ENCODE measurements at places on chromosomes 3 and 15.

- DNase-seq: no peak
- H3K4me3 ChIP-seq: no peak overlapping the region
- no peak overlapping the region for H3K27ac ChIP-seq
- no peaks in the 10 kb centered on the region for H3K4me1 ChIP-seq
- peaks cover 4% of the 10 kb centered on the region for H3K27me3 ChIP-seq
- no peaks in the 10 kb centered on the region for H3K36me3 ChIP-seq
Measured at GRCh38 chr15:96958721-96959120, 628.2 kb downstream of the NR2F2 start.

DNA sequence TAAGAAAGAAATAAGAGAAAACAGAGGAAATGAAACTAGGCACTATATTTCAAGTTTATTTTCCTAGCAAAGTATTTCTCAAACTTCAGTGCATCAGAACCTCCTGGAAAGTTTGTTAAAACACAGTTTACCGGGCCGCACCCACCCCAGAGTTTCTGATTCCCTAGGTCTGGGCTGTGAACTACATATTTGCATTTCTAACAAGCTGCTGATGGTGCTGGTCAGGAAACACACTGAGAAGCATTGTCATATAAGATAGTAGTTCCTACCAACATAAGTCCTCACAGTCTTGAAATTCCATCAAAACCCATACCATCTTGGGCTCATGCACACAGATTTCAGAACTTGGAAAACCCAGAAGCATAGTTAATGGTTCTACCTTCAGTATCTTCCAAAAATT, 8.3 kb downstream of the SLC9A9 start:
- H3K4me3 ChIP-seq: no peak overlapping the region
- no peak overlapping the region for H3K27ac ChIP-seq
- peaks cover 6% of the 10 kb centered on the region for H3K36me3 ChIP-seq
- DNase-seq: no peak
- H3K27me3 ChIP-seq: no peaks in the 10 kb centered on the region

DNA sequence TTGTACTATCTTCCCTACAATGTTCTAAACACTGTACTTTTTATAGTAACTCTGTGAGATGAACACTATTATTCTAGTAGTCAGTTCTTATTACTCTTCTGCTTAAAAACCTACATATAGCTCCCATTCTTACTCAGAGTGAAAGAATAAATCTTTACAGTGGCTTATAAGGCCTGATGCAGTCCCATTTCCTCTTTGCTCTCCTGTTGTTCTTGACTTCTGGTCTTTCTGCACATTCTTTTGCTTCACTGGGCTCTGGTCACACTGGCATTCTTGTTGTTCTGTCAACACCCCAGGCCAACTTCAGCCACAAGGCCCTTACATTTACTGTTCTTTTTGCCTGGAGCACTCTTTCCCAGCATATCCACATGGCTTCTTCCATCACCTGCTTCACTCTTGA, 58.2 kb upstream of the TP63 start:
- no peak overlapping the region for H3K4me3 ChIP-seq
- H3K27ac ChIP-seq: no peak overlapping the region
- H3K27me3 ChIP-seq: peaks cover 2% of the 10 kb centered on the region
- no peaks in the 10 kb centered on the region for H3K4me1 ChIP-seq
- no peak for DNase-seq

DNA sequence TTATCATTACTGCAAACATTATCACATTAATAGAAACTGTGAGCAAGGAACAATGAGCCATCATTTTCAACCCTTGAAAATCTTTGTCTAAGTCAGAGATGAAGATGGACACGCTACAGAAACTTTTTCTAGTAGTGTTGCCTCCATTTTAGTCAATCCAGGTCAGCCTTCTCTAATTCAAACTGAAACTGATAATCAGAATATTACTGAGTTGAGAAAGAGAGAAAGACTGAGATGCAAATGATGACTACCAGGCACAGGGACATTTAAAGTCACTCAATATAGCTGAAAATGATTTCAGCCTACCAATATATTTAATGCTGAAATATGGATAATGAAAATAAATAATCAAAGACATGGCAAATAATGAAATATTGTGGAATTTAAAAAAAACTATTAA, 261.4 kb downstream of the GBE1 start:
- no peak overlapping the region for H3K27ac ChIP-seq
- DNase-seq: no peak
- H3K36me3 ChIP-seq: peaks cover 24% of the 10 kb centered on the region
- no peak overlapping the region for H3K4me3 ChIP-seq
- no peaks in the 10 kb centered on the region for H3K4me1 ChIP-seq

GRCh38 chr15:67605871-67606270, 63.4 kb downstream of the MAP2K5 start:
- no peaks in the 10 kb centered on the region for H3K27me3 ChIP-seq
- no peaks in the 10 kb centered on the region for H3K4me1 ChIP-seq
- peaks cover 19% of the 10 kb centered on the region for H3K36me3 ChIP-seq
- no peak for DNase-seq
- H3K27ac ChIP-seq: no peak overlapping the region
- H3K4me3 ChIP-seq: no peak overlapping the region

DNA sequence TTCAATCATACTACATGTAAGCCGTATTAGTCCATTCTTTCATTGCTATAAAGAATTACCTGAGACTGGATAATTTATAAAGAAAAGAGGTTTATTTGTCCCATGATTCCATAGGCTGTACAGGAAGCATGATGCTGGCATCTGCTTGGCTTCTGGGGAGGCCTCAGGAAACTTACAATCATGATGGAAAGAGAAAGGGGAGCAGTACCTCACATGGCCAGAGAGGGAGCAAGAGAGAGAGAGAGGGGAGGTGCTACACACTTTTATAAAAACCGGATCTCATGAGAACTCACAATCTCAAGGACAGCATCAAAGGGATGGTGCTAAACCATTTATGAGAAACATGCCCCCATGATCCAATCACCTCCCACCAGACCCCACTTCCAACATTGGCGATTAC, 14.3 kb upstream of the CLASP2 start:
- DNase-seq: no peak
- H3K36me3 ChIP-seq: no peaks in the 10 kb centered on the region
- no peaks in the 10 kb centered on the region for H3K4me1 ChIP-seq
- peaks cover 12% of the 10 kb centered on the region for H3K27me3 ChIP-seq
- H3K4me3 ChIP-seq: no peak overlapping the region
- H3K27ac ChIP-seq: no peak overlapping the region

- H3K36me3 ChIP-seq: peaks cover 7% of the 10 kb centered on the region
- H3K4me1 ChIP-seq: peaks cover 28% of the 10 kb centered on the region
Measured at GRCh38 chr3:48685603-48686511, at the start of gene NCKIPSD. TSS of gene NCKIPSD (minus strand) at chr3:48685915. CDS start at chr3:48685807, 108 bp downstream.

- peaks cover 97% of the 10 kb centered on the region for H3K4me1 ChIP-seq
- DNase-seq: no peak
- H3K27me3 ChIP-seq: peaks cover 4% of the 10 kb centered on the region
- H3K27ac ChIP-seq: peak overlapping the region; percentile 96
- peak overlapping the region; percentile 88 for H3K4me3 ChIP-seq
Measured at GRCh38 chr15:28942571-28942970, 56.8 kb downstream of the APBA2 start.

- H3K4me3 ChIP-seq: no peak overlapping the region
- no peak overlapping the region for H3K27ac ChIP-seq
- no peak for DNase-seq
- no peaks in the 10 kb centered on the region for H3K4me1 ChIP-seq
- no peaks in the 10 kb centered on the region for H3K27me3 ChIP-seq
Measured at GRCh38 chr3:29864809-29865208, 583.9 kb downstream of the RBMS3 start.

DNA sequence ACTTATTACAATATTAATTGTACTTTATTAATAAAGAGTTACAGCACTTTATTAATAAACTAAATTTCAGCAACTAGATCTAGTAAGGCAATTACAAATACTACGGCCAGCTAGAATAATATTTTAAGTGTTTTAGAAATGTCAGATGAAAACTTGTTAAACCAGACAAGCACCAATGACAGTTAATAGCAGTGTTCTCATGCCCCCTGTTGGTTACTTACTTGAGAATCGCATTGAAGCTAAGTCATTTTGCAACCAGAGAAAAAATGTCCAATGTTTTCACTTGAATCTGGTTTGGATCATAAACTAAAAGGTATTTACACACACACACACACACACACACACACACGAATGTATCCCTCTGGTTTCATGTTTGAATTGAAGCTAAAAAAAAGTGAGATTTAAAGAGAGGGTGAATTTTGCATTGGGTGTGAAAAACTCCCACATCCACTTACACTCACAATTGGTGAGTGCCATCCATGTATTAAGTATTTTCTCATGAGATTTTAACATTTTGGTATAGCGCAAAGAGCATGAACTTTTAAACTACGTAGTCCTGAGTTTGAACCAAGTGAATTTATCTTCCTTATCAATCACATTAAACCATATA, 347.7 kb downstream of the ZBBX start:
- H3K36me3 ChIP-seq: no peaks in the 10 kb centered on the region
- DNase-seq: no peak
- no peaks in the 10 kb centered on the region for H3K4me1 ChIP-seq
- H3K4me3 ChIP-seq: no peak overlapping the region
- H3K27ac ChIP-seq: no peak overlapping the region

DNA sequence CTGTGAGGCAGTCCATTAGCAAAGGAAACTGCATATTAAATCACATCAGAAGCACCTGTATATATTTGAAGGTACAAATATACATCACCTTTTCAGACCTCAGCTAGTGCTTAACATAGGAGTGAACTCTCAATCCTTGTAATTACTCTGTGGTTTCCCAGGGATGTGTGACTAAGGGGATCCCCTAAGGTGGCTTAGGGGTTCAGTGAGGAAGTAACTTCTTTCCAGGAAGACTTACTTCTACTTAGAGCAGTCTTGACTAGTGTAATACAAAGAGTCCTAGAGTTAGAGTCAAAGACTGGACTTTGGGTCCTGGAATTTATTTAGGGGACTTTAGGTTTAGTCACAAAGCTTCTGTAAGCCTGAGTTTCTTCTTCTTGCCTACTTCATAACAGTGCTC, 8.7 kb upstream of the SUMF1 start:
- H3K27ac ChIP-seq: no peak overlapping the region
- no peak overlapping the region for H3K4me3 ChIP-seq
- no peak for DNase-seq
- H3K36me3 ChIP-seq: no peaks in the 10 kb centered on the region

DNA sequence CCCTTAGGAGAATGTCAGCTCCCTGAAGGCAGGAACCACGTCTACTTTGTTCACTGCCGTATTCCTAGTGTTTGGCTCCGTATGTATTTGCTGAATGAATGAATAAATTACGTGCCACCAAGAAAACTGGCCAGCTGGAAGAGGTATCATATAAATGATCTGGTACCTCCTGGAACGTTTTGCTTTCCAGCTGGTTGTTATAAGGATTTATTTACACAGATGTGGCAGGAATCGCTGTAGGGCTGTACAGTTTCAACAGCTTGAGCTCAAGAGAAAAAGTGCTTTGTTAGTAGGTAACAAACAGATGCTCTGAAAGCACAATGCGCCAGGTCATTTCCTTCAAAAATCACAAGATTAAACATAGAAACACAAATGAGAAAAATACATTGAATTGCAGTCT, 108.8 kb upstream of the ATP2B2 start:
- H3K27ac ChIP-seq: no peak overlapping the region
- H3K4me1 ChIP-seq: no peaks in the 10 kb centered on the region
- H3K36me3 ChIP-seq: no peaks in the 10 kb centered on the region
- H3K4me3 ChIP-seq: no peak overlapping the region
- no peak for DNase-seq

DNA sequence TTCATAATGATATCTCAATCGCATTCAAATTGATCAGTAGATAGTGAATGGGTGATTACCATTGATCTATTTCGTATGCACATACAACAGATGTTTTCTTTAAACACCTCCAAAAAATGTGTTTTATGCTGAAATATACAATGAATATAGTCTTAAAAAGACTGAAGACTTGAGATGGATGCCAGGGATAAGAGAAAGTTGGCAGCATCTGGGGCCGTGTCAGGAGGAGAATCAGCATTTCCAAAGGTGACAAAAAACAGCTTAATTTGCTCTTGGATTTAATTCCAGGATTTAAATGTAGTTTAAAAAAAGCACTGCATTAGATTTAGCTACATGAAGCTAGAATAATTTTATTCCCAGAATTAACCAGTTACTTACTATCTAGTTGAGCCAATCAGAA, 199.7 kb upstream of the CNTN3 start:
- H3K27me3 ChIP-seq: no peaks in the 10 kb centered on the region
- no peaks in the 10 kb centered on the region for H3K4me1 ChIP-seq
- H3K36me3 ChIP-seq: no peaks in the 10 kb centered on the region
- DNase-seq: no peak
- no peak overlapping the region for H3K4me3 ChIP-seq
- no peak overlapping the region for H3K27ac ChIP-seq
